ENCODE measurements at places on chromosomes 13 and 19.

GRCh38 chr13:104798486-104798885 lies 1732.3 kb upstream of the SLC10A2 start:
- no peak for DNase-seq

DNA sequence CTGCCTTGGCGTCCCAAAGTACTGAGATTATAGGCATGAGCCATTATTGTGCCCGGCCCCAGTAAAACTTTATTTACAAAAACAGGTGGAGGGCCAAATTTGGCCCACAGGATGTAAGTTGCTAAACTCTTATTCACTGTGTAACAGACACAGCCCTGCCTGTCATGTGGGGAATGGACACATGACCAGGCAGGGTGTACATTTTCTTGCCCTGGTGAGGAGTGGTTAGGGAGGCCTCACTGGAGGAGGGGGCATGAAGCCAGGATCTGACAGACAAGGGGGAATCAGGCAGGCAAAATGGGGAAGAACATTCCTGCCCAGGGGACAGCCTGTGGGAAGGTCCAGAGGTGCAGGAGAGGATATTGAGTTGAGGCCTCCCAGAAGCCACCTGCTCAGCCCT lies 7.4 kb upstream of the PGLS start:
- no peak for DNase-seq

GRCh38 chr13:34857558-34858325 lies 84.3 kb upstream of the NBEA start:
- no peak for DNase-seq

DNA sequence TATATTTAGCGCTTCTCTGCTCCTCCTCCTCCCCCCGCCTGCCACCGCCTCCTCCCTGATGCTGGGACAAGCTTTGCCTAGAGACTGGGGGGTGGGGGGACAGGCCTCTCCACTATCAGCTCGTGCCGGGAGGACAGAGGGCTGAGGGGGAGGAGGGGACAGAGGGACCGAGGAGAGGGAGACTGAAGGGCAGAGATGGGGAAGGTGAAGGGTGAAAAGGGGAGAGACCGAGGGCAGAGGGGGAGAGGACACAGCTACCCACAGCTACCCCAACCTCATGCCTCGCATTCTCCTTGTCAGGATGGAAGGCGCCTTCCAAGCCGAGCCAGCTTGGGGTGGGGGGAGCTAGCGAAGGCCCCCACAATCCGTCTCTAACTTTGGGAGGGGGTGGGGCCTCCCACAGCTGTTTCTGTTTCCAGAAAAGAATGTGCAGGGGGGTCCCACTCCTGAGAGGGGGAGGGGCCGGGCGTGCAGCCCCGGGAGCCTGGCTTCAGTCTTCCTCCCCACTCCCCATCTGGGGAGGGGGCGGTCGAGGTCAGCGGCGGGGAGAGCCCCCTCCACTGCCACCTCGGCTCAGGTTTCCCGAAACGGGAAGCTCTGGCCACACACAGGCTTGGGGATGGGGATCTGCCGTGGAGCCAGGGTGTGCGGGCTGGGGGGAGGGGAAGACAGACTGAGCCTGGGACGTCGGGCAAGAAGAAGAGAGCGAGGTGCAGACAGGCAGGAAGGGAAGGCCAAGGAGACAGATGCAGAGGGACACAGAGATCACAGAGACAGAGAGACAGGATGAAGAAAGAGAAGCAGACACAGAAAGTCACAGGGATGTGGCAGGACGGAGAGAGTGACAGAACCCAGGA lies 1.6 kb downstream of the DACT3 start:
- no peak for DNase-seq

GRCh38 chr13:21310220-21310619 lies 133.8 kb downstream of the MRPL57 start:
- DNase-seq: no peak

DNA sequence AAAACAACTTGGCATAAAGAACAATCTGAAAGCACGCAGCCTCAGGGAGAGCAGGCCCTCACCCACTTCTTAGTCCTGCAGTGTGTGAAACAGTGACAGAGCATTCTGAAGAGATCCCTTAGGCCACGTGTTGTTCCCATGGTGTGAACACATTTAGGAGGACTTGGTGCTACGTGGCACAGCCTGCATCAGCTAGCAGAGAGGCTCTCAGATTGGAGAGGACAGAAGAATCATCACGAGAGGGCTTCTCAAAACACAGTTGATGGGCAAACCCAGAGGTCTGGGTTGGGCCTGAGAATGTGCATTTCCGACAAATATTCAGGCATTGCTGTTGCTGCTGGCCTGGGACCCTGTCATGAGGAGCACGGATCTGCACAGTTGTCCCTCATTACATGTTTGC lies 26.1 kb upstream of the TFDP1 start:
- no peak for DNase-seq

DNA sequence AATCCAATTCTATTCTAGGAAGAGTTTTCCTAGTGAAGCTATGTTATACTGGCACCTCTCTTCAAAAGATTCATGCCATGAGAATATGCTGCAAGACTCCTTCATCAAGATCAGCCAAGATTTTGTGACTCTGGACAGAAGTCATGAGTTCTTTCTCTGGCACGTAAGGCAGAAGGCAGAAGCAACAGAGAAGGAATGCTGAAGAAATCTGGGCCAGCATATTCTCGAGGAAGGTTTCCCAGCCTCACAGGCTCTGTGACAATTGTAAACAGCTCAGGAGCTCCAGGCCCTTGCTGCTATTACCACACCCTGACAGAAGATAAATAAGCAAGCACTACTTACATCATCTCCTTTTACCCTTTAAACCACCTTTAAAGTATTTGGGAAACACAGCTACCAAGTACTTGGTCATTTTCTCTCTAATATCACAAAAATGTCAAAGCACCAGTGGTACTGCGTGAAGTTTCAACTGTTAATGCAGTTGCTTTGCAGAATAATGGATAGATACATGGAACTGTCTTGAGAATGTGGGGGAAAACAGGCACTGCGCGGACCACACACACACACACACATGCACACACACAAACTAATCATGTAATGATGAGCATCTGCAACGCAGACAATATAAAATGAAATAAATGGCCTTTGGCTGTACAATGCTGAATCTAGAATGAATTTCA lies 55.4 kb downstream of the INTS6 start:
- peak; percentile 8 for DNase-seq

GRCh38 chr13:50236898-50237318 lies 221.7 kb downstream of the KCNRG start:
- no peak for DNase-seq

GRCh38 chr19:29845574-29846176 lies 33.9 kb downstream of the CCNE1 start:
- DNase-seq: no peak

DNA sequence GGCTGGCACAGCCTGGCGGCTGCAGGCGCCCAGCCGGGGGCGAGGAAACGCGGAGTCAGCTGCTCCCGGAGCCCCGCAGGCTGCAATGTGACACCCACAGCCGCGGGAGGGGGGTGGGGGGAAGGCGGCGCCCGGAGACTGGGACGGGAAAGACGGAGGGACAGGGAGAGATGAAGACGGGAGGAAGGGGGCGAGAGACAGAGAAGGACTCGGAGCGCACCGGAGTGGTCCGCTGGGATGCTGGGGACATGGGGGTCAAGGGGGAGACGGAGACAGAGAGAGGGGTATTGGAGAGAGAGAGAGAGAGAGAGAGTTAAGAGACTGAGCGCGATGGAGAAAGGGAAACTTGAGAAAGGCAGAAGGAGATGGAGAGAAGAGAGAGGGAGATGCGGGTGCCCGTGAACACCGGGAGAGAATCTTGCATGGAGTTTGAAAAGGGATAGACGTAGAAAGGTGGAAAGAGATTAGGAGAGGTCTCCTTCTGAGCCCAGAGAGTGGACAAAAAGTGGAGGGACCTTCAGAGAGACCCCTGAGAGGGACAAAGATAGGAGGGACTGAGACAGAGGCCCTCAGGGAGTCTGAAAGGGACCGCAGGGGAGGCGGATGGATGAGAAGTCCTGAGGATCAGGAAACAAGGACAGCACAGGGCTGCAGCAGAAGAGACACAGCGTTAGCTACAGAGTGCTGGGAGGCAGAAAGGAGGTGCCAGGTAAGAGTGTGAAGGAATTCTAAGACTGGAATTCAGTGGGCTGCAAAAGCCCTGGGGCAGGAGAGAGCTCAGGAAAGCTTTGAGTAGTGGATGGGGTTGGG lies 1.0 kb downstream of the SCN1B start:
- DNase-seq: peak; percentile 55

GRCh38 chr19:18321734-18322102 lies 1.2 kb downstream of the LSM4 start:
- DNase-seq: no peak

Measured in HuH-7 (cell line).